Lower leg skin (tissue), 4 donors: ENCODE measurements at places on chromosomes 7 and 10.
A peak's percentile ranks its signal among the peaks of the same experiment; 100 is the strongest.

- DNase-seq: no peak
These were observed 47.0 kb upstream of the VWDE start for GRCh38 chr7:12450615-12451014.

GRCh38 chr10:94416896-94417295 lies 14.6 kb downstream of the TBC1D12 start:
- DNase-seq: no peak

DNA sequence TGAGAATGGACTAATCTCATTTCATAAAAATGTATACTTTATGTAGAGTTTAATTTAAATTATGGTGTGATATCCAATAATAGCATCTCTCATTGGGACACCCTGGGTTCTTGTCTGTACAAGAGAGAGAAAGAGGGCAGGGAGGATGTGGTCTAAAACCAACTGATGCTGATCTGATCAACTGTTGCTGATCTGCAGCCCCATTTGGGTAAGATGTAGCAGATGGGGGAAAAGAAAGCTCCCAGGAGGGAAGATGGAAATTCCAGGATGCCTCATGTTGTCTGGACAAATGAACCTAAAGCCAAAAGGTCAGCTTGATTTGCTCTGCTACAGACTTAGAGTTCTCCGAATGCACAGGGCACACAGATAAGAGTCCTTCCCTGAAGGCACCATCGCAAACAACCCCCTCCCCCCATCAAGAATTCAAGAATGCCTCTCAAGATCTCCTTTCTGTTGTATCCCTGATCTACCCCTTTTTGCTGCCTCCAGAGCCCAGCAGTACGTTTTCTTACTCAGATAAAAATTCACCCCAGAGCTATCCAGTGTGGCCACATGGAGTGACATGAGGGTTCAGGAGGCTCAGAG lies 171.4 kb upstream of the INHBA start:
- no peak for DNase-seq

DNA sequence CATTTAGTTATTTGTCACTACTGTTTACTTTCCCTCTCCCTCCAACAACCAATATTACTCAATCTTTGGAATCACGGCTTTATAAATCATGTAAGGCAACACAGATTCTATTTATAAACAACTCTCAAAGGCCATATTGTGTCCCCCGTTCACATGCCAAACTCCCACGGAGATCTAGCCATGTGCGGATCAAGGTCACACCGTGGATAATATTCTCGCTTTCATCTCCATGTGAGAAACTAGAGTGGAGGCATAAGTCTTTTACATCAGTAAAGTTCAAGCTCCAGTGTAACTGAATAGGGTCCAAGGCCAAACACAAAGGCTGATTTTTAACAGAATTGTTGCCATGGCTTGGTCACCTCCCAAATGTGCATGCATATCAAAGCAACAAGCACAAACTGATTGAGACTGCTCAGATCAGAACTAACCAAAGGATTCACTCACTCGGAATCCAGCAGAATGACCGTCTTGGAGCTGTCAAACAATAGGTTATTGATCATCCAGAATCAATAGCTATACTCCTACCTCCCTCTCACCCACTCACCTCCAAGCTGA lies 569.5 kb upstream of the LRRN3 start:
- no peak for DNase-seq

GRCh38 chr7:127107601-127108007 lies 145.1 kb downstream of the GRM8 start:
- DNase-seq: no peak

- no peak for DNase-seq
These were observed 14.1 kb upstream of the LAMB1 start for GRCh38 chr7:108016841-108017775.

- no peak for DNase-seq
These were observed 138.7 kb downstream of the MAPK8 start for GRCh38 chr10:48444861-48445841.

GRCh38 chr10:86205306-86206239 lies 161.0 kb downstream of the GRID1 start:
- no peak for DNase-seq

DNA sequence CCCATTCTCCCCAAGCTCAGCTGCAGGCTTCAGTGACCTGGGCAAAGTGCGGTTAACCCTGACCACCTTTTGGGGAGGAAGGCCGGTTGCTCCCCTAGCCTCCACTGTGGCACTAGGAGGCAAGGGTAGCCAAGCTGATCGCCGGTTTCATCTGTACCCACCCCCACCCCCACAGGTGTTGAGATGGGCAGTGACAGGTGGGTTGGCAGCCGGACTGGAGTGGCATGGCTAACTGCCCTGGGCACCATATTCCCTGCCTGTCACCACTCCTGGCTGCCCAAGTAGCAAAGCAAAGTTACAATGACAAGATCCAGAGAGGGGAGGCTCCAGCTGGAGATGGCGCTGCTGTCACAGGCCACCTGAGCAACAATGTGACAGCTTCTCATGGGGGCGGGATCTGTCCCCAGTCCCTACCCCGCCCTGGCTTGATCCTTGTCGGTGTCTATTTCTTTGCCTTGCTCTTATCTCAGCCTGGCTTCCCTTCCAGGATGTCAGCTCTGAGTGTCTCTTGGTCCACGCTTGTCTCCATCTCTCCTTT lies 27.0 kb upstream of the BMS1 start:
- no peak for DNase-seq

DNA sequence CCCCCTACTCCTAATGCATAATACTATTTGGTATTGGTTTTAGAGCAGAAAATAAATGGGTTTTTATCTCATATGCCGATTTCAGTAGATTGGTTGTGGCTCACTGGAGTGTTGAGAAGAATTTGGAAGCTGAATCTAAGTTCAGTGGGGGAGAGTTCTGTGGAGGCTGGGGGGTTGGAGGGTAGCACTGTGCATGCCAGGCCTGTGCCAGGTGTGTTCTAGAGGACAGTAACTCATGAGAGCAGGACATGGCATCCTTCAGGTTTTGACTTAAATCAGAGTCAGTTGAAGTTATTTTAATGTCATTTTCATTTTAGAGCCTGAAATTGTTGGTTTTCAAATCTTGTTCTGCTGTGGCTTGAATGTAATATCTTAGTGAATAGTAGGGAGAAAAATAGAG lies 79.5 kb downstream of the EEPD1 start:
- peak; percentile 0 for DNase-seq

GRCh38 chr10:43878386-43878785 lies 229.7 kb upstream of the ZNF32 start:
- no peak for DNase-seq

GRCh38 chr7:12905671-12906070 lies 218.2 kb downstream of the ARL4A start:
- no peak for DNase-seq

DNA sequence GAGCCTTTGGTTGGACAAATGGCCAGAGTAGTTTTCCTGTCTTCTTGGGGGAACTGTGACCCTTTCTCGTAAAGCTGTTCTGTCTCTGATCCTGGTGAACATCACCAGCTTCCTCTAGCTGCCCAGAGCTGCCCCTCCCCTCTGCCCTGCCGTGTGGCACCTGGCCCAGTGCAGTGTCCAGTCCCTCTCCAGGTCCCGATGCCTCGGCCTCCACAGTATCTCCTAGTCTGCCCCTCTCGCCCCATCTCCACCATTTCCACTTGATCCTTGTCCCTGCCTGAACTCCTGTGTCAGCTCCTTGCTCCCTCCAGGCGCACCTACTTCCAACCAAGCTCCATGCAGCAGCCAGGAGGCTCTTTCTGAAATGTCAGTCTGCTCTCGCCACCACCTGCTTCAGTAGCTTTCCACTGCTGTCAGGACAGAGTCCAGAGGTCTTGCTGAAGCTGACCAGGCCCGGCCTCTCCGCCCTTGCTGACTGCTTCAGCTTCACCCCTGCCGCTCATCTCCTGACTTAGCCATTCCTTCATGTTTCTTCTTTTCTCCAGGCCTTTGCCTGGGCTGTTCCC lies 133.6 kb downstream of the GRK5 start:
- no peak for DNase-seq

DNA sequence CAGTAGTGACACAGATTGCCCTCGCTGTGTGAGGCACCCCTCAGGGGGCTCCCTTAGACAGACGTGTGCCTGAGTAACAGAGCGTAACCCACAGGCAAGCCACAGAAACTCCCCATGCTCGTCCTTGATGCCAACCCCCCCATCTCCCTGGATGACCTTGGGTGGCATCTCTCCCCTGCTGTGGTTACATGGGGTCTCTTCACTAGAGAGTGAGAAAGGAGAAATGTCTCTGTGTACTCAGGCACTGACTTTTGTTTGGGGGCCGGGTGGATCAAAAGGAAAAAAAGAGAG lies 1.1 kb upstream of the ASB10 start:
- no peak for DNase-seq

- DNase-seq: no peak
These were observed 5.4 kb downstream of the AKR1B1 start for GRCh38 chr7:134453518-134453917.

GRCh38 chr10:63253040-63253439 lies 119.9 kb downstream of the NRBF2 start:
- DNase-seq: no peak

DNA sequence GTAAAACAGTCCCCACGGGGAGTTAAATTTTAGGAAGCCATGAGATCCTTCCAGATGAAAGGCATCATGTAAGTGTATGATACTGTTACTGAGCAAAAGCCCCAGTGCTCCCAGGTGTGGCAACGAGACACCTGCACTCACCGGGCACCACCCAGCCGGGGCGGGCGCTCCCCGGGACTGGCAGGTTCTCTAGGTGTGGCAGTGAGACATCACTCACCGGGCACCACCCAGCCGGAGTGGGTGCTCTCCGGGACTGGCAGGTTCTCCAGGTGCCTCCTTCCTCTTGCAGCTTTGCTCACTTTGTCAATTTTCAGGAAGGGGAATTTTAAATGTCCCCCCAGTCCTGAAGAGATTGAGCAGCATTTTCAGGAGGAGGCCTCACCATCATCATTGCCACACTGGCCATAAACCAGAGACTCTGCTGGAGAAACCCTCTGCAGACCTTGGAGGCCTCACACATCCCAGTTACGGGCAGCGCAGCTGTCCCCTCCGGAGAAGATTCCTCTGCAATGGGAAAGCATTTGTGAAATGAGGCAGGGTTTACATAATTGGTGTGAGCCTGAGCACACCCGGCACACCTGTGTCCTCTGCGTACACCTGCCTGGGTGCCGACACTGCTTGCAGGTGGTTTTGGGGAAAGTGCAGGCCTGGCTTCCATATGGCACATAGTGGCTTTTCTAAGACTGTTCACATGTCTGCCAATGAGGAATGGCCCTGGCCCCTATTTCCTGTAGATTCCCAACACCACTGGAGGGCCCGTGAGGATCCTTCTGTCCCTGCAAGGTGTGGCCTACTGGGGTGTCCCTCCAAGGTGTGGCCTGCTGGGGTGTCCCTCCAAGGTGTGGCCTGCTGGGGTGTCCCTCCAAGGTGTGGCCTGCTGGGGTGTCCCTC lies 191.4 kb downstream of the EBF3 start:
- no peak for DNase-seq
